Chondrocyte (in vitro differentiated cells): ENCODE measurements at places on chromosomes 7 and 10. TPM values are rescaled to one million over a fixed set of nuclear protein-coding genes. Genes with fewer than 3 reads are reported as not detected.

GJD4 gene
- not detected in 3 replicates for total RNA-seq

UPP1 gene
- 25.7 to 51.1 TPM (median 48.5 TPM) in 3 replicates for total RNA-seq

CDK14 gene
- total RNA-seq: 53.7 to 97.9 TPM (median 61.4 TPM) in 3 replicates

GGCT gene
- 24.4 to 31.5 TPM (median 25.6 TPM) in 3 replicates for total RNA-seq

OGA gene
- 75.5 to 79.2 TPM (median 75.5 TPM) in 3 replicates for total RNA-seq

KCND2 gene
- total RNA-seq: 0.26 to 0.30 TPM in 2 of 3 replicates, not detected in the other

SMKR1 gene
- total RNA-seq: 0.20 TPM in 1 of 3 replicates, not detected in the others

NUTM2D gene
- 3.2 to 8.3 TPM (median 3.7 TPM) in 3 replicates for total RNA-seq

CHRM2 gene
- total RNA-seq: 0.07 TPM in 1 of 3 replicates, not detected in the others

COL26A1 gene
- total RNA-seq: 102 to 156 TPM (median 155 TPM) in 3 replicates

PRXL2A gene
- 47.4 to 86.9 TPM (median 83.9 TPM) in 3 replicates for total RNA-seq

ANKRD26 gene
- 6.7 to 14.8 TPM (median 7.3 TPM) in 3 replicates for total RNA-seq

PRTFDC1 gene
- 5.9 to 13.1 TPM (median 10.1 TPM) in 3 replicates for total RNA-seq

BCL7B gene
- total RNA-seq: 35.7 to 40.2 TPM (median 39.7 TPM) in 3 replicates

JCAD gene
- 18.3 to 23.9 TPM (median 19.4 TPM) in 3 replicates for total RNA-seq

TMEM196 gene
- total RNA-seq: not detected in 3 replicates

TRIM74 gene
- 0.49 to 0.75 TPM (median 0.60 TPM) in 3 replicates for total RNA-seq

STK31 gene
- 0.07 to 0.13 TPM in 2 of 3 replicates, not detected in the other for total RNA-seq

RHOBTB1 gene
- 18.6 to 19.2 TPM (median 19.0 TPM) in 3 replicates for total RNA-seq

MINDY4 gene
- total RNA-seq: 5.3 to 6.3 TPM (median 5.8 TPM) in 3 replicates

GDF10 gene
- total RNA-seq: 0.31 to 3.2 TPM (median 0.67 TPM) in 3 replicates

CYP26A1 gene
- total RNA-seq: 0.47 to 1.9 TPM (median 0.49 TPM) in 3 replicates

CLRN3 gene
- total RNA-seq: not detected in 3 replicates

CFAP43 gene
- total RNA-seq: 0.15 to 0.17 TPM in 2 of 3 replicates, not detected in the other

POMZP3 gene
- 5.3 to 7.8 TPM (median 7.6 TPM) in 3 replicates for total RNA-seq

MRLN gene
- not detected in 3 replicates for total RNA-seq

HOXA6 gene
- total RNA-seq: not detected in 3 replicates

TUBAL3 gene
- total RNA-seq: not detected in 3 replicates

PAPOLB gene
- total RNA-seq: 0.05 TPM in 1 of 3 replicates, not detected in the others

CDC14C gene
- total RNA-seq: not detected in 3 replicates

CLDN12 gene
- 21.0 to 29.5 TPM (median 27.6 TPM) in 3 replicates for total RNA-seq

NFE2L3 gene
- total RNA-seq: 0.17 to 0.79 TPM (median 0.52 TPM) in 3 replicates

TMEM254 gene
- 18.2 to 19.6 TPM (median 18.9 TPM) in 3 replicates for total RNA-seq

NKX1-2 gene
- not detected in 3 replicates for total RNA-seq

AKR1C8 gene
- total RNA-seq: not detected in 3 replicates

TMEM130 gene
- 19.3 to 19.7 TPM (median 19.3 TPM) in 3 replicates for total RNA-seq

SPDYE11 gene
- total RNA-seq: not detected in 3 replicates

MKX gene
- 19.2 to 28.8 TPM (median 22.1 TPM) in 3 replicates for total RNA-seq

SUN3 gene
- not detected in 3 replicates for total RNA-seq

GBF1 gene
- total RNA-seq: 59.3 to 88.4 TPM (median 59.7 TPM) in 3 replicates

CALHM3 gene
- not detected in 3 replicates for total RNA-seq

ADAM8 gene
- total RNA-seq: 1.3 to 3.2 TPM (median 2.3 TPM) in 3 replicates

PTPRZ1 gene
- total RNA-seq: 0.05 to 2.0 TPM (median 1.6 TPM) in 3 replicates

SDK1 gene
- total RNA-seq: 9.5 to 12.2 TPM (median 10.9 TPM) in 3 replicates

CHST15 gene
- 26.1 to 43.8 TPM (median 42.8 TPM) in 3 replicates for total RNA-seq

UNCX gene
- not detected in 3 replicates for total RNA-seq

PDE6C gene
- total RNA-seq: not detected in 3 replicates

POU6F2 gene
- total RNA-seq: 0.36 to 1.8 TPM (median 0.40 TPM) in 3 replicates

SAMD9L gene
- total RNA-seq: 6.8 to 22.5 TPM (median 6.9 TPM) in 3 replicates

PRLHR gene
- total RNA-seq: not detected in 3 replicates

ENTPD1 gene
- total RNA-seq: 2.1 to 6.0 TPM (median 5.2 TPM) in 3 replicates

CCDC126 gene
- 11.3 to 16.1 TPM (median 11.4 TPM) in 3 replicates for total RNA-seq

GNAT3 gene
- not detected in 3 replicates for total RNA-seq

MSS51 gene
- total RNA-seq: 1.4 to 3.4 TPM (median 2.1 TPM) in 3 replicates

DLX5 gene
- total RNA-seq: 0.27 to 7.5 TPM (median 0.77 TPM) in 3 replicates
